ENCODE measurements at places on chromosomes 7 and 10.

- no peak for DNase-seq
Observed at GRCh38 chr10:131730771-131731497, 169.9 kb upstream of the PPP2R2D start.

DNA sequence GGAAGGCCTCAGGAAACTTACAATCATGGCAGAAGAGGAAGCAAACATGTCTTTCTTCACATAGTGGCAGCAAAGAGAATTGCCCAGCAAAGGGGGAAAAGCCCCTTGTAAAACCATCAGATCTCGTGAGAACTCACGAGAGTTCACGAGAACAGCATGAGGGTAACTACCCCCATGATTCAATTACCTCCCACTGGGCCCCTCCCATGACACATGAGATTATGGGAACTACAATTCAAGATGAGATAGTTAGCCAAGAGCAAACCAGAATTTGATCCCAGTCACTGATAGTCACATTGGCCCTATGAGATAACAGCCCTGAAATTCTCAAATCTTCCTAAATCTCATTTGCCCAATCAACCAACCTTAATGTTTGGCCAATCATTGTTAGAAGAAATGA lies 18.2 kb upstream of the ITPRID1 start:
- DNase-seq: no peak

DNA sequence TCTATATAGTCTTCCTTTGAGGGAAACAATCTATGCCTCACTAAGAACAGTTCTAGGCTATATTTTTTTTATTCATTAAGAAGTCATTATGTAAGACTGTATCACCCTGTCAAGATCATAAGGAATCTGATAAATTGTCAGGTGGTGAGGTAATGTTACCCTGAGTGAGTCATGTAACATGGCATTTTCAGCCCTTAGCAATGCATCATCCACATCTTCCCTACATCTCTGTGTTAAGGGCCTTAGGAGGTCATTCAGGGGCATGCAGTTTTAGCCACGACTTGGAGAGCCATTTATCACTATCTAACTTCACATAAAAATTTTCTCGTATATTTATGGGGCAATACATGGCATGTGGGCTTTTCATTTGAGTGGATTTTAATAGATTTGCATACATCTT lies 924.5 kb upstream of the MBL2 start:
- peak; percentile 1 for DNase-seq

DNA sequence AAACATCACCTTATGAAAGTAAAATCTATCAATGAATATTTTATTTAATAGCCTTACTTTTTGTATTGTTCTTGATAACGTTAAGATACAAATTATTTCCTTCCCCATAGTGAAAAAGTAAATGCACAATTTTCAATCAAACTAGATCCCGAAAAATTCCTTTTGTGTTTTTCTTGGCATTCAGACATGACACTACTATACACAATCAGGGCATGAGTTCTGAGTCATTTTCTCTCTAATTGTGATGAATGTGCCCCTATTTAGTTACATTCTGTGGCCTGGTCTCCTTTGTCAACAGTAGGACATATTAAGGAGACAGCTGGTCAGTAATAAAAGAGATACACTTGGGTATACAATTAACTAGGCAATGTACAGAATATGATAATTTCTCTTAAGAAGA lies 19.8 kb downstream of the COL1A2 start:
- peak; percentile 50 for DNase-seq

- no peak for DNase-seq
Observed at GRCh38 chr7:158030566-158030965, 557.1 kb downstream of the PTPRN2 start.

- no peak for DNase-seq
Observed at GRCh38 chr7:863106-863505, 13.2 kb upstream of the GET4 start.

GRCh38 chr10:4242561-4243035 lies 457.6 kb upstream of the KLF6 start:
- DNase-seq: peak; percentile 96

- DNase-seq: no peak
Observed at GRCh38 chr7:55512635-55513191, 59.6 kb downstream of the VOPP1 start.

DNA sequence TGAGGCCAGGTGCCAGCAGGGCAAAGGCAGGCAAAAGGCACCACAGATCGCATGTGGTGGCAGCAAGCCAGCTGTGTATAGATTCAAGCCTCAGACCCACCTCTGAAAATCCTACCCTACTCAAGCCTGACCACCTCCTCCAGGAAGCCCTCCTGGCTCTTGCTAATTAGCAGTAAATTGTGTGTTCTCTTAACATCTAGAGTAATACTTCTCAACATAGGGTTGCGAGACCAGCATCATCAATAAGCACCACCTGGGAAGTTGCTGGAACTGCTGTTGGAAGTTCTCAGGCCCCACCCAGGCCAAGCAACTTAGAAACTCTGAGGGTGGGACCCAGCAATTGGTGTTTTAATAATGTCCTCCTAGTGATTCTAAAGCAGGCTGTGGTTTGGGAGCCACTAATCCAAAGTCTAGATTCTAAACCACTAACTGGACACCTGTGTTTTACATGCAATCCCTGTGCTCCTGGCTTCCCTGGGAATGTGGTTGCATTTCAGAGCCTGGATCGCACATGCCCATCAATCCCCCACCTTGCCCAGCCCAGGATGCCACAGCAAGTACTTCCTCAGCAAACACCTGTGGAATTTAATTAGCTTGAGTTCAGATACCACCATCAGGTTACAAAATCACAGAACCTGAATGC lies 46.2 kb downstream of the KCNMA1 start:
- DNase-seq: no peak

Measured in choroid plexus epithelial cell (primary cell).